ENCODE measurements at places on chromosomes 11 and 22. TPM values are rescaled to one million over a fixed set of nuclear protein-coding genes. Genes with fewer than 3 reads are reported as not detected.
A peak's percentile ranks its signal among the peaks of the same experiment; 100 is the strongest.

Gene NXPE2
- 0.15 TPM for total RNA-seq

GRCh38 chr11:29227811-29228210, 789.0 kb downstream of the KCNA4 start:
- no peak for DNase-seq

GRCh38 chr11:61292356-61292755, 2.8 kb downstream of the VWCE start:
- DNase-seq, result no peak

Gene JRKL
- total RNA-seq, result 5.4 TPM

- no peak for DNase-seq
Observed at GRCh38 chr11:108620958-108621772, 27.6 kb upstream of the EXPH5 start.

- DNase-seq, result peak; percentile 27
Observed at GRCh38 chr11:70577258-70577603, 178.9 kb downstream of the CTTN start.
